Stimulated activated CD8-positive, alpha-beta memory T cell treated with anti-CD3 and anti-CD28 coated beads, Interleukin-7, amount 100 ng/mL, for 4 hours (primary cell): ENCODE measurements at places on chromosomes 7 and 10.

DNA sequence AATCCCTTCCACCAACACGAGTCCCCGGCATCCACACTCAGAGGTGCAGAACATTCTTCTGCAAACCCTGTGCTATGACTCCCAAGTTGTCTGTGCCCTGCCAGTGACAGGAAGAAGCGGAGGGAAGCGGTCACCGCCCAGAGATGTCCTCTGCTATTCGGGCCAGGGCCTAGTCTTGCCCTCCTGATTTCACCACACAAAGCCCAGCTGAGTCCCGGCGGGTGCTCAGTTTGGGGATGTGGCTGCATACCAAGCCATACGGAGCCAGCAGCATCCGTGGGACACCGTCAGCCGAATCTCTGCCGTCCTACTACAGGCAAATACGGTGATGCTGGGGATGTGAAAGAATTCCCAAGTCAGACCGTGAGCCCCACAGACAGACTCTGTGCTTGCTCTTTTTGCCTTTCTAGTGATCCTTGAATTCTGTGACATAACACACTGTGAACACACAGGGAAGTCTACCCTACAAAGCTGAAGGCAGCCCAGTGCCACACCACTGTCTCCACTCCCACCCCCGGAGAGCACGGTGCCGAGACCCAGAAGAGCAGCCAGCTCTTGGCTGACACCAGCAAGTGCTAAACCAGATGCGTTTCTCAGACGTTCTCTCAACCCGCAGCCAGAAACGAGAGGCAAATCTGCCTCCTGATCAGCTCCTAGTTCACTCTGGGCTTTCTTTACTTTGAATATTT lies 2.0 kb downstream of the STK32C start:
- no peak for DNase-seq

DNA sequence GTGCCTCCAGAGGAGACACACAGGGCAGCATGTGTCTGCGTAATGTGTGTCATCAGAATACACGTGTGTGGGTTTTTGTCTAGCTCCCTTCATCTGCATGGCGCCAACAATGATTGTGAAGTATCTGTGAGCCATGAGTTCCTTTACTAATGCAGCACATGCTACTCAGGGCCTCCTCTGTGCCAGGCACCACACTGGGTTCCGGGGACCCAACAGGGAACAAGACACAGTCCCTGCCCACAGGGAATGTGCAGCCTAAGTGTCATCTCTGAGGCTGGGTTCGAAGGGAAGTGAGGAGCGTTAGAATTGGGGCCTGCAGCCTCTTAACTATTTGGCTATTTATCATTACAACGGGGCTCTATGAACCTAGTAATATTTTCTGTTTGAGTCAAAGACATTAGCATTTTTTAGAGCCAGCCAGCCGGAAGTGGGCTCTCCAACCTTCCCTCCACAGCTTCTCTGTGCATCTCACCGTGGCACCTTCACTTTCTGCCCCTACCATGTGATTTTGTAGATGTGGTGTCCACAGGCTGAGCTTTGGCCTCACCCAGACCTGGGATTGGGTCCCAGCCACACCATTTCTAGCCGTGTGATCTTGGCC lies 43.9 kb upstream of the SRGN start:
- no peak for DNase-seq

- no peak for DNase-seq
Observed at GRCh38 chr10:87092861-87093631, 1.6 kb downstream of the GLUD1 start.

DNA sequence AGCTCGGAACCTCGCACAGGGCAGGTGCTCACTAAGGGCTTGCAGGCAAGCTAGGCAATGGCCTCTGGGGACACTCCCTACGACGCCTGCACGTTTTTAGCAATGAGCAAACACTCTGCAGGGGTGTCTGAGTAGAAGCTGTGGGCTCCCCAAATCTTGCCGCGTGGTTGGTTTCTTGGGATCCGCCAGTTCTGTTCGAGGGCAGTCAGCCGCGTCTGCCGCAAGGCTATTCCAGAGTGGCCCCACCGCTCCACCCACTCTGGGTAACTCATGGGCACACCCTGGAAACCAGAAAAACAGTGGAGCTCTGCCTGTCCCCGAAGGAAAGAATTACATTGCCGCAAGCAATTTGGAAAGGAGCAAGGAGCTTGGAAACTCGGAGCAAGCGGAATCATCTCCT lies 189.3 kb upstream of the LYZL2 start:
- DNase-seq, result no peak

DNA sequence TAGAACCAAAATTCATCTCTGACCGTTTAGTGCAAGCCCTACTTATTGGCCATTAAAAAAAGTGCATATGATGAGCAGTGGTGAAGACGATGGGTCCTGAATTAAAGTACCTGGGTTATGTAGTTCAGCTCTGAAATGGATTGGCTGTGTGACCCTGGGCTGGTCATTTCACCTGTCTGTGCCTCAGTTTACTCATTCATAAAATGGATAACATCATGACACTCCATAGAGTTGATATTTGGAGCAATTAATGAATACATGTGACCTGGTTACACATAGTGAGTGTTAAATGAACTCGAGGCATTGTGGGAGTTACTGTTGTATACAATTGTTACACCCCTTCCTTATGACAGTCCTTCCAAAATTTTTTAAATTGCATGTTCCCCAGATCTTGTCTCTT lies 9.1 kb downstream of the MAP3K8 start:
- no peak for DNase-seq

DNA sequence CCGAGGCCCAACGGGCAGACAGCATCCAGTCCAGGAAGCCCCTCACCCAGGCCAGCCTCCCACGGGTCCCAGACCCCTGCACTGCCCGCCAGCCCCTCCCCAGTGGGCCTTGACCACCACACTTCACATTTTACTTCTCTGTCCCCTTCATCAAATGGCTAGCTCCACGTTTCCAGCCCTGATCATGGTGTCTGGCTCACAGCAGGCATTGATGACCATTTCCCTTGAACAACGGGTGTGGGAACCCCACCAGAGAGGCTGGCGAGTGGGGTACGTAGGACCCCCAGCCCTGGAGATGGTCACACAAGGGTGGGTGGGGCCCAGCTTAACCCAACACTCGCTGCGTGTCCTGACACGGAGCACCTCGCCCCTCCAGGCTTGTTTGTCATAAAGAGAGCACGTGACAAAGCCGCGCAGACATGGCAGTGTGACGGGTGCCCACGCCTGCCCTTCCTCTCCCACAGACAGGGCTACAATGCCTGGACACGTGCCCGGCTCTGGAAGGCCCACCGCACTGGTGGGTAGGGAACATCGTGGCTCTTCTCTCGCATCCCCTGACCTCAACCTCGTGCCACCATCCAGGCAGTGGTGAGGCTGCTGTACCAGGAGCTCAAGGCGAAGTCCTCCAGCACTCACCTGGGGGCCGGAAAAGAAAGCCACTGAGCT lies 267.7 kb downstream of the MAD1L1 start:
- no peak for DNase-seq

DNA sequence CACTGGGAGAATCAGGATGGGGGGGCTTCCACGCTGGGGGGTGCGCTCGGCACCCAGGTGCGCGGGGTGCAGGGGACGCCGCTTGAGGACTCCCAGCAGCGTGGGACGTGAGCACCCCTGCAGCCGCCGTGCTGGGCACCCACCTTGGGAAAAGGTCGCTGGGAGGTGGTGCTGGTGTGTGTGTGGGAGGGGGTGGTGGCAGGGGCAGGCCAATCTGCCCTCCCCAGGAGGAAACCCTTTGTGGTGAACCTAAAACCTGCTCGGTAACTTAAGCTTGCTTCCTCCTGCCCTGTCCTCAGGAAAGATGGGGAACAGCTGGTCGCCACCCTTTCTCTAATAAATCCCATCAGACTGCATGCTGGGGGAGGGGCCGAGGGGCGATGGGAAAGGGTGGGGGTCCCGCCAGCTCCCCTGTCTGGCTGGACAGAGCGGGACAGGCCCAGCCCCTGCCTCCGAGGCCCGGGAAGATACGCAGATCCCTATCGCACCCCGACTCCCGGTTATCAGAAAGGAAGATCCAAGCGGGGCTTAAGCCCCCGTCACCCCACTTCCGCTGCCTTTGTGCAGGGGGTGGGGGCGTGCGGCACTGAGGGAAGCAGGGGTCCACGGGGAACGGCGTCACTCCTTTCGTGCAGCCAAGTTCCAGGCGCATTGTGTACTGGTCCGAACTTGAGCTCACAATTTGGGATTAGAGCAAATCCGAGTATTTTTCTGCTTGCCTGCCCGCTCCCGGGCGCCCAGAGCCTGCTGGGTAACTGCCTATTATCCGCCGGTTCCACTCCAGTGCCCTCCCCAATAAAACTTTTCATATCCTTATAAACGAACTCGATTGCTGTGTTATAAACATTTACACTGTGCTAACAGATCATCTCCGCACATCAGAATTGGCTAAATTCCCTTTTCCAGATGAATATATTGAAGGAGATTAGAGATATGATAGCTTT lies 64.6 kb downstream of the UNCX start:
- DNase-seq, result no peak

GRCh38 chr10:94066411-94066810 lies 72.7 kb downstream of the PLCE1 start:
- DNase-seq, result no peak
